ENCODE measurements at places on chromosomes 5 and 9. TPM values are rescaled to one million over a fixed set of nuclear protein-coding genes. Genes with fewer than 3 reads are reported as not detected.

AMBP gene
- not detected for total RNA-seq

SIT1 gene
- total RNA-seq: 0.81 TPM

HTR1A gene
- total RNA-seq: not detected

DNA sequence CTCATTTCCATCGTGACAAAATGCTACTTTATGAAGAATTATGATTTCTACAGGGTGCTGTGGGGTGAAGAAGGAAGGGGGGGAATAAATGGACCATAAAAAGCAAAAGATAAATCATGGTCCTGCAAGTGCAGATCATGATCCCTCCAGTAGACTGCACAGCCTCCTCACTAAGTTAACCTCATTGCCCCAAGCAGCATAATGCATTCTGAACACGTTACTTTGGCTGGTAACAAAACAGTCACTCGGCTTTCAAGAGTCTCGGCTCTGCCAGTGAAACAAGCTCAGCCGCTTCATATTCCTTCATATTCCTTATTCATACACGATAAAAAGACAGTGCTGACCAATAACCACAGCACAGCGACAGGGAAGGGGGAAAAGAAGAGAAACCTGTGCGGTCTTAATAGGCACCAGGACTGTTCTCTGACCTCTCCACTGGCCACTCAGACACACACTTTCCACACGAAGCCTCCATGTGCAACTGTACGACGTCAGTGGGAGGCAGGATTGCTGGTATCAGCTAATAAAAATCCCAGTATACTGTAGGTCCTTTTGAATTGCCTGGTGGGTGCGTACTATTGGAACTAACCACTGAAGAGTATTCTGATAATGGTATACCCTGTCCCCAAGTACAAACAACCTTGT, 60.5 kb downstream of the ANKH start:
- no peak for DNase-seq
- H3K27ac ChIP-seq: no peak overlapping the region

IRF1 gene
- total RNA-seq: 15.3 TPM

GPR150 gene
- 0.14 TPM for total RNA-seq

TLN1 gene
- 354 TPM for total RNA-seq

GRCh38 chr9:110130791-110131416, 77.1 kb downstream of the C9orf152 start:
- H3K27me3 ChIP-seq: no peaks in the 10 kb centered on the region
- peaks cover 54% of the 10 kb centered on the region for H3K4me1 ChIP-seq
- no peak overlapping the region for H3K4me3 ChIP-seq
- peak overlapping the region; percentile 90 for H3K27ac ChIP-seq
- no peaks in the 10 kb centered on the region for H3K36me3 ChIP-seq

- no peaks in the 10 kb centered on the region for H3K36me3 ChIP-seq
- no peak overlapping the region for H3K27ac ChIP-seq
- no peaks in the 10 kb centered on the region for H3K4me1 ChIP-seq
- no peaks in the 10 kb centered on the region for H3K27me3 ChIP-seq
- DNase-seq: no peak
These were observed 25.4 kb upstream of the TOMM5 start for GRCh38 chr9:37617832-37618231.

ANXA2R gene
- total RNA-seq: 1.8 TPM

DNA sequence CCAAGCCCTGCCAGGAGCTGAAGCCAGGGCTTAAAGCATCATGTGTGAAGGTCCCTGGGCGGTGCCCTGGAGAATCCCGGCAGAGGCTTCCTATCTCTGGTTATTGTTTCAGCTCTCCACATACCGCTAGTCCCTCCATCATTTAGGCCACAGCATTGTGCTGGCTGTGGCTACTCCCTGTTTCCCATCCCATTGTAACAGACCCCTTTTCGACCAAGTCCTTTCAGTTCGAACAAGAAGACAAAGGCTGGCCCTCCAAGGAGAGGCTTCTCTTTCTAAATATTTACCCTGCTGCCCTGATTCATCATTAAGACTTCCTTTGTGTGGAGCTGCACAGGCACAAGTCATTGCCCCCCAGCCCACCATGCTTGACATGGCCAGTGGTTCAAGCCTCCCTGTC, 41.6 kb downstream of the NEUROG1 start:
- H3K4me3 ChIP-seq: no peak overlapping the region
- H3K4me1 ChIP-seq: peaks cover 11% of the 10 kb centered on the region
- no peak for DNase-seq
- H3K27me3 ChIP-seq: peaks cover 41% of the 10 kb centered on the region
- H3K36me3 ChIP-seq: no peaks in the 10 kb centered on the region

- no peaks in the 10 kb centered on the region for H3K4me1 ChIP-seq
- H3K27me3 ChIP-seq: no peaks in the 10 kb centered on the region
- DNase-seq: no peak
These were observed 355.5 kb downstream of the TLR4 start for GRCh38 chr9:118059484-118060278.

GRCh38 chr5:68240202-68240601, 24.6 kb downstream of the PIK3R1 start:
- peaks cover 97% of the 10 kb centered on the region for H3K4me1 ChIP-seq
- peak overlapping the region; percentile 14 for H3K4me3 ChIP-seq
- H3K36me3 ChIP-seq: no peaks in the 10 kb centered on the region
- H3K27me3 ChIP-seq: no peaks in the 10 kb centered on the region
- peak overlapping the region; percentile 55 for H3K27ac ChIP-seq
- no peak for DNase-seq

KIF24 gene
- 0.28 TPM for total RNA-seq

- no peak for DNase-seq
- H3K36me3 ChIP-seq: peaks cover 66% of the 10 kb centered on the region
These were observed 72.5 kb upstream of the UBTD2 start for GRCh38 chr5:172356047-172356446.

DNA sequence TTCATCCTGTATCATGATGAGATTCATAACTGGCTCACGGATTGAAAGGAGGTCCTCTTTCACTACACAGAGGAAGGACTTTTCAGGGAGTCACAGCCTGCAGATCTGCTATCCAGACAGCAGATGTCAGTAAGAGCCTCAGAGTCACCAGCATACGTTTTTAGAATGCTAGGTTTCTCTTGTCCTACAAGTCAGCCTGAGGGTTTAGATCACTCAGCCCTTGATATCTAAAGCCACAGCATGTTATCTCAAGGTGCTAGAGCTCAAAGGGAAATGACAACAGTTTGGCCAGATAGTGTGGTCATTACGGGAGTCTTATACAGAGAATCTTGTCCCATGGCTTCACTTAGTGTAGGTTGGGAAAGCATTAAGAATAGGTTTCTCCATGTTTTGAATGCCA, 30.9 kb upstream of the SLC46A2 start:
- no peak overlapping the region for H3K27ac ChIP-seq
- H3K27me3 ChIP-seq: no peaks in the 10 kb centered on the region
- no peak overlapping the region for H3K4me3 ChIP-seq
- H3K36me3 ChIP-seq: no peaks in the 10 kb centered on the region
- H3K4me1 ChIP-seq: no peaks in the 10 kb centered on the region

LHX3 gene
- not detected for total RNA-seq

DNA sequence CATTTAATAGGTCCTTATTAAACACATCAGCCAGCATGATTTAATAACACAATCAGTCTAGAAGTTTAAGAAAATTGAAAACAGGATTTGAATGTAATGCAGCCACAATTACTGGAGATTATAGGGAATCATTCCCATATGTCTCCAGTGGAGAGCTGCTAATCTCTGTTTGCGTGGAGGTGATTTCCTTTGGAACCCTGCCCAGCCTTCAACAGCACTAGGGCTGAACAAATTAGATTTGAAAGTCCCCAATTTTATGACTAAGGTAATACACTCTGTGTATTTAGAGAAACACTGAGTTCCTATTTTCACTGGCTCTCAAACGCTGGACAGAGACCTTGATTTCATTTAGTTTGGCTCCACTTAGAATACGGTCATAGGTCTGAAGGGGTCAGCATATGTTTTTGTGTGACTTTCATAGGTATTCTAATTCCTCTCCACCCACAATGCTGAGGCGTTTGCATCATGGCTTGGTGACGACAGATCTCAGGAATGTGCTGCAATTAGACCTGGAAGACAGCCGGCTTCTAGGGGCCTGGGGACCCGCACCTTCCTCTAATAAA, 508.3 kb downstream of the EBF1 start:
- H3K4me3 ChIP-seq: no peak overlapping the region
- no peaks in the 10 kb centered on the region for H3K36me3 ChIP-seq
- H3K27ac ChIP-seq: no peak overlapping the region
- no peak for DNase-seq

DNA sequence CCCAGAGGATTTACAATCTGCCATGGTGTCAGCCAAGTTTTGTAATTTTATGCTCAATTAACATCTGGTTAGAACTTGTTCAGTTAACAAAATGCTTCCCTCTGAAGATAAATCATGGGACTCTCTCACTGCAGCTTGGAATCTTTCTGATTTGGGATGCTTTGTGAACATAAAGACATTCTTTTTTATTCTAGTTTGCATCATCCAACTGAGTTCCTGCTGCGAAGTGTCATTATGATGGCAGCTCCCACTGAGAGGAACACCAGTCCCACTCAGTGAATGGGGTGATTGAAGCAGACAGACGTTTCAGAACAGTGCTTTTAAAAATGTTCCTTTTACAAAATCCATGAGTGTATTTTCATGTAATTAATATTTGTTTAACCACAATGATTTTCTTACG, 863.8 kb downstream of the TLE4 start:
- H3K4me1 ChIP-seq: no peaks in the 10 kb centered on the region
- H3K27me3 ChIP-seq: no peaks in the 10 kb centered on the region
- H3K27ac ChIP-seq: no peak overlapping the region
- no peak for DNase-seq
- no peaks in the 10 kb centered on the region for H3K36me3 ChIP-seq

GRCh38 chr5:82374637-82375036, 96.5 kb upstream of the RPS23 start:
- H3K27me3 ChIP-seq: no peaks in the 10 kb centered on the region
- H3K4me3 ChIP-seq: no peak overlapping the region
- DNase-seq: no peak

GRCh38 chr5:68679041-68679440, 414.8 kb upstream of the SLC30A5 start:
- no peaks in the 10 kb centered on the region for H3K27me3 ChIP-seq
- no peaks in the 10 kb centered on the region for H3K36me3 ChIP-seq
- DNase-seq: no peak

- H3K27me3 ChIP-seq: no peaks in the 10 kb centered on the region
- no peak for DNase-seq
- H3K4me3 ChIP-seq: no peak overlapping the region
- peaks cover 9% of the 10 kb centered on the region for H3K4me1 ChIP-seq
- no peak overlapping the region for H3K27ac ChIP-seq
These were observed 28.7 kb upstream of the HAND1 start for GRCh38 chr5:154506716-154507080.

SLC9A3 gene
- total RNA-seq: 2.5 TPM

SUSD1 gene
- 3.8 TPM for total RNA-seq

FCN2 gene
- not detected for total RNA-seq

TRPM3 gene
- 1.8 TPM for total RNA-seq

- H3K4me1 ChIP-seq: no peaks in the 10 kb centered on the region
- H3K4me3 ChIP-seq: no peak overlapping the region
- DNase-seq: peak; percentile 34
- H3K27ac ChIP-seq: no peak overlapping the region
- H3K36me3 ChIP-seq: no peaks in the 10 kb centered on the region
These were observed 77.0 kb downstream of the C5orf15 start for GRCh38 chr5:133891390-133891789.

GRCh38 chr5:83426855-83427254, 44.7 kb upstream of the VCAN start:
- H3K36me3 ChIP-seq: no peaks in the 10 kb centered on the region
- no peaks in the 10 kb centered on the region for H3K4me1 ChIP-seq
- no peak for DNase-seq
- no peak overlapping the region for H3K4me3 ChIP-seq
